Neural crest cell (in vitro differentiated cells): ENCODE measurements at places on chromosomes 1 and 21. TPM values are rescaled to one million over a fixed set of nuclear protein-coding genes. Genes with fewer than 3 reads are reported as not detected.
A peak's percentile ranks its signal among the peaks of the same experiment; 100 is the strongest.

DNA sequence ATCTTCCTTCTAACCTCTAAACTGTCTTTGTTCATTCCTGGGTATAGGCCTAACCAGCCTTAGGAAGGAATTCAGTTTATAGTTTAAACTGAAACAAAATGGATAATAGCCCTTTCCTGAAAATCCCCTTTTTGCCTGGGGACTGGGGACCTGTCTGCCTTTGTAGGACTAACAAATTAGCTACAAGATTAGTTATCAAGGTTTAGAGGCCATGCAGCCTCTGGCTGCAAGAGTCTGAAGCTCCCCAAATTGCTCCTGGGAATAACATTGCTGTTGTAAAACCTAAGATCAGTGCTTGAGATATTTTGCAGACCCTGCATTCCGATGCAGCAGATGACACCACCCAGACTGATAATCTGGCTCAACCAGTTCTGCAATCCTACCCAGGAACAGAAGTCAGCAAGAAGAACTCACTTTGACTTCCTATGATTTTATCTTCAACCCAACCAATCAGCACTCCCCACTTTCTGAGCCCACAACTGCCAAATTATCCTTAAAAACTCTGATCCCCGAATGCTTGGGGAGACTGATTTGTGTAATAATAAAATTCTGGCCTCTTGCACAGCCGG lies 96.6 kb upstream of the ETV3 start:
- H3K27me3 ChIP-seq: peaks cover 3% of the 10 kb centered on the region
- H3K4me3 ChIP-seq: no peak overlapping the region
- H3K36me3 ChIP-seq: no peaks in the 10 kb centered on the region
- peaks cover 12% of the 10 kb centered on the region for H3K4me1 ChIP-seq

DNAJC8 gene
- 132 and 138 TPM in 2 replicates for total RNA-seq

DNA sequence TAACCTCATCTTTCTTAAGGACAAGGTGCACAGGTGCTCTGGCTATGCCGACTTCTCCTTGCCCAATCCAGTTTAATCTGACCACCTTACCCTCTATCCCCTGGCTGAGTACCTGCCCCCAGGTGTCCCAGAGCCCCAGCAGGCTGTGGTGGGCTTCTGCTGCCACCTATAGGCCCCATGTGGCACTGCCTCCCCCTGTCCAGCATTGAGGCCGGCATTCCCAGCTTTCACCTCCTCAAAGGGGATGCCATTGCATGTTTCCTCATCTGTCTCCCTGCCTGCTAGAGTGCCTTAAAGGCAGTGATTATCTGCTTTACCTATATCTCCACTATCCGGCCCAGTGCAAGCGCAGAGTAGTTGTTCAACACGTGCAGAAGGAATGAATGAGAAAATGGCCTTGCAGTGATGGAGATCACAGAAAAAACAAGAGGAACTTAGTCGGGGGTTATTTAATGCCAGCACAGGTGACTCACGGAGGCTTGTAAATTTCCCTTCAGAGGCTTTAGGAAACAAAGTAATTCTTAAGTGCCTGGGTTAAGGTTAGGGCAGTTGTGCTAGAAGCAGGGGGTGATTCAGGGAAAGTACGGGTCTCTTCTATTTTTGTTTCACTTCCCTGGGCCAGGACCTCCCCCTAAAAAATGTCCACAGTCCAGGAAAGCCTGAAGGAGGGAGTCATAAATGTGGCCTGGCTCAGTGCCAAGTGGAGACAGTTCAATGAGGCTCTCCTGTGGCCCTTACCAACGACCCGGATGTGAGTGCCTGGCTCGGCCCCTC lies 131.8 kb upstream of the NGF start:
- H3K27me3 ChIP-seq: peaks cover 18% of the 10 kb centered on the region
- no peaks in the 10 kb centered on the region for H3K36me3 ChIP-seq
- no peak overlapping the region for H3K4me3 ChIP-seq
- peak; percentile 25 for DNase-seq
- no peaks in the 10 kb centered on the region for H3K4me1 ChIP-seq
- no peak overlapping the region for H3K27ac ChIP-seq

DNA sequence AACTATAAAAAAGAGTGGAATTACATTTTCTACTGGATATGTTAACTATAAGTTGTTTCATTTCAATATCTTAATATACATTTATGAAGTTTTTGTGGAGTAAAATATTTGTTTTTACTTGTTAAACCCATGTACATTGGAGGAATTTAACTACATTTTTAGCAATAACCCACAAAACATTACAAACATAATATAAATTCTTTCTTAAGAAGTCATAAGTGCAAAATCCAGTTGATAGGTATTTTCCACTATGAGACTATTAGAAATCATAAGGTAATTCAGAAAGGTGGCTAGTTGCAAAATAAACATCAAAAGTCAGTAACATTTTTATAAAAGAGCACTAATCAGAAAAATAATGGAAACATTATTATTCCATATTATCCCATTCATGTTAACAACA lies 73.9 kb upstream of the RRP15 start:
- H3K36me3 ChIP-seq: no peaks in the 10 kb centered on the region
- H3K4me1 ChIP-seq: no peaks in the 10 kb centered on the region
- no peak overlapping the region for H3K4me3 ChIP-seq
- H3K27ac ChIP-seq: no peak overlapping the region

DNA sequence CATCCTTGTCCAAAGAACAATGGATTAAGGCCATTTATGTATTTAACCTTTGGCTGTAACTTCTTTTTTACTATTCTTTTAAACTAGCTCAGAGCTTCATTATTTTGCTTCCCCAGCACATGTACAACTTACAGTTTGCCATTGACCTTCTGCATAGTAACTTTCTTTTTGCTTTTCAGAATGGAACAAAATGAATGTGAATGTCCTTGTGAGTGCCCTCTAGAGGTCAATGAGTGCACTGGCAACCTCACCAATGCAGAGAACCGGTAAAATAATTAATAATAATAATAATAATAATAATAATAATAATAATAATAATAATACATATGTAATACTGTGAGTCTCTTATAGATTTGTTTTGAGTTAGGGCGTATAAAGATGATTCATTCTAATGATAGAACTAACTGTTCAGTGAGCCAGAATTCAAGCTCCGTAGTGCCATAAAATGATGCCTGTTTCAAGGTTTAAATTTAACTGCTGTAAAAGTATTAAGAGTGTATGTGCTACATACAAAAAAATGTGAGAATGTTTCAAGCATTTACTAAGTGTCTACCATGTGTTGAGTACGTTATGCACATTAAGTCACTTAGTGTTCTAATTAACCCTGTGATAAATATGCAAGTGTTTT lies 69.0 kb upstream of the RAVER2 start:
- no peak for DNase-seq
- no peak overlapping the region for H3K4me3 ChIP-seq
- H3K36me3 ChIP-seq: peaks cover 20% of the 10 kb centered on the region
- H3K27me3 ChIP-seq: no peaks in the 10 kb centered on the region
- H3K4me1 ChIP-seq: no peaks in the 10 kb centered on the region
- no peak overlapping the region for H3K27ac ChIP-seq

APOBEC4 gene
- not detected in 2 replicates for total RNA-seq

- peaks cover 36% of the 10 kb centered on the region for H3K27me3 ChIP-seq
- peak; percentile 3 for DNase-seq
- H3K4me1 ChIP-seq: no peaks in the 10 kb centered on the region
- H3K4me3 ChIP-seq: no peak overlapping the region
- H3K27ac ChIP-seq: no peak overlapping the region
These were observed 47.8 kb upstream of the NRDC start for GRCh38 chr1:51926171-51926812.

CD1B gene
- total RNA-seq: not detected in 2 replicates

DNA sequence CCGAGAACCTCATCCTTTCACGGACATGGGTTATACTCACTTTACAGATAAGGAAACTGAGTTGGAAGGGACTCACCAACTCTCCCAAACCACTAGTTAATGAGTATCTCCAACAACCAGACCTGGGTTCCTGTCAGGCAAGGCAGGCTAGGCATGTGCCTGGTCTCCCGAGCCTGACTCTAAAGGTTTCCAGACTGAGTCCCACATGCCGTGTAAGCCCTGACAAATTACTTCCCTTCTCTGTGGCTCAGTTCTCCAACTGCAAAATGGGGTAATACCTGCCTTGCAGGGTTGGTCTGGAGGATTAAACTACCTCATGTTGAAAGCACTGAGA lies 34.3 kb downstream of the SSBP3 start:
- H3K27me3 ChIP-seq: no peaks in the 10 kb centered on the region
- DNase-seq: no peak
- peaks cover 43% of the 10 kb centered on the region for H3K4me1 ChIP-seq
- H3K36me3 ChIP-seq: peaks cover 8% of the 10 kb centered on the region

DNA sequence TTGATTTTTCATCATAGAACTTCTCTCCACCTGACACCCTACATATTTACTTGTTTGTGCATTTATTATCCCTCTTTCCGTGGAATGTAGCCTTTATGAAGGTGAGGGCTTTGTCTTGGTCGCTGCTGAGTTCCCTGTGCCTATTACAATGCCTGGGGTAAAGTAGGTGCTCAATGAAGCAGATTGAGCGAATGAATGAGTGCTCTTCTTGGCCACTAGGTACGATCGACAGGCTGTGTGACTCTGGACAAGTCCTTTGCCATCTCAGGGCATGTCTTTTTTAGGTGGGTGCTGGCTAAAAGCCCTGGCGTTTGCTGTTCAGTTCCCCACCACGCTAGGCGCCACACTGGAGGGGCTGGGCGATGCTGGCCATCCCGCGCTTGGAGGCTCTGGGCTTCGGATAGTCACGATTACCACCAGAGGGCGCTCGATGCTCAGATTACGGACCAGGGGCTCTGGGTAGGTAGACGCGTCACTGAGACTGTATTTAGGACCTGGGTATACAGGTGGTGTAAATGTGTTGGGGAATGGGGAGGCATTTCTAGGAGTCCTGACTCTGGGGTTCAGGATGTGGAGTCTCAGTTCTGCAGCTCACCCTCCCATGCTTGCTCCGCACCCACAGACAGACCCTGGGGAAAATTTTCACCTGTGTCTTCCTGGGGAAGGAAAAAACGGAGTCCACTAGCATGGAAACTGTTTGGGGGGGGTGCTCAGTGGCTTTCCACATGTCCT lies 71.0 kb upstream of the CSF3R start:
- H3K27ac ChIP-seq: no peak overlapping the region
- peak; percentile 84 for DNase-seq
- H3K36me3 ChIP-seq: no peaks in the 10 kb centered on the region
- H3K27me3 ChIP-seq: peaks cover 75% of the 10 kb centered on the region
- H3K4me3 ChIP-seq: no peak overlapping the region

TRIM46 gene
- total RNA-seq: 9.8 and 10.0 TPM in 2 replicates

GRCh38 chr1:247496581-247497285 lies 38.8 kb upstream of the OR2B11 start:
- H3K27me3 ChIP-seq: peaks cover 12% of the 10 kb centered on the region
- no peak for DNase-seq
- H3K27ac ChIP-seq: no peak overlapping the region
- no peaks in the 10 kb centered on the region for H3K4me1 ChIP-seq
- H3K4me3 ChIP-seq: no peak overlapping the region
- no peaks in the 10 kb centered on the region for H3K36me3 ChIP-seq
